ENCODE measurements at places on chromosomes 11 and 22. TPM values are rescaled to one million over a fixed set of nuclear protein-coding genes. Genes with fewer than 3 reads are reported as not detected.

- H3K36me3 ChIP-seq, result no peaks in the 10 kb centered on the region
- H3K27me3 ChIP-seq, result no peaks in the 10 kb centered on the region
- no peak overlapping the region for H3K27ac ChIP-seq
- H3K4me1 ChIP-seq, result peaks cover 15% of the 10 kb centered on the region
- H3K4me3 ChIP-seq, result no peak overlapping the region
- no peak for DNase-seq
These were observed 9.2 kb upstream of the IL10RA start for GRCh38 chr11:117977029-117977428.

GRCh38 chr22:29152045-29152953, 53.4 kb upstream of the EMID1 start:
- H3K36me3 ChIP-seq, result no peaks in the 10 kb centered on the region
- H3K27ac ChIP-seq, result no peak overlapping the region
- H3K4me3 ChIP-seq, result no peak overlapping the region
- DNase-seq, result no peak

DNA sequence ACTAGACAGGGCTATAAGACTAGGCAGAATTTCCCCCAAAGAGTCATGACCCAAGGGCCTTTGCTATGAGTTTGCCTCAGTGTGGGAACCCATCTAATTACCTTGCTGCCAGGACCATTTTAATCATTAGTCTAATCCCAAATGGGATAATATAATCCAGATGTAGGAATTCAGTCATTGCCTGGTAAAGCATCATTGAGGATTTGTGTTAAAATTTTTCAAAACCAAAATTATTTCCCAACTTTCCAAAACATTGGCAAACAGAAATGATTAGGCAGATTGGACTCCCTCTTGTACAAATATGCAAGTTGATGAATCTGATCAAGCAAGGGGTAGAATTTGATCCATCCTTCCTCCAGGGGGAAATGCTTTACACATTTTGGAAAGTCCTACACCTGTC, 16.2 kb upstream of the MMP13 start:
- no peaks in the 10 kb centered on the region for H3K27me3 ChIP-seq
- H3K4me3 ChIP-seq, result no peak overlapping the region
- no peak overlapping the region for H3K27ac ChIP-seq
- no peak for DNase-seq
- H3K4me1 ChIP-seq, result no peaks in the 10 kb centered on the region
- no peaks in the 10 kb centered on the region for H3K36me3 ChIP-seq

Gene CECR2
- total RNA-seq, result 0.13 TPM

DNA sequence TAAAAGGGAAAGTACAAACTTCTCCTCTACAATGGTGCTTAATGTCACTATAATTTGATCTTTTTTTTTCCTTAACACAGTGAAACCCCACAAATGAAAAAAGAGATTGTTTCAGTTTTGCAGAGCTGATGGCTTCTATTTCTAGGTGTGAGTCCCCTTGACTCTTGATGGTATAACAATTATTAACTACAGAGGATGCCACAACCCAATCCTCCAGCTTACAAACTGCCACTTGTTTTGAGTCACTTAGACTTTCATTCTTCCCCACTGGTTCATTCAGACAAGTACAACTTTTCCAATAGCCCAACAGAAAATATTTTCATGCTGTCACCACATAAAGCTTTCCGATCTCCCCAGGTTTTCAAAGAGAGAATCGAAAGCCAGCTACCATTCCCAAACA, 812.2 kb downstream of the LRRC4C start:
- H3K27ac ChIP-seq, result no peak overlapping the region
- no peaks in the 10 kb centered on the region for H3K27me3 ChIP-seq
- no peak overlapping the region for H3K4me3 ChIP-seq
- H3K4me1 ChIP-seq, result no peaks in the 10 kb centered on the region

Gene TPBGL
- not detected for total RNA-seq

Gene OR8G1
- not detected for total RNA-seq

- H3K4me3 ChIP-seq, result no peak overlapping the region
- peaks cover 8% of the 10 kb centered on the region for H3K4me1 ChIP-seq
- H3K36me3 ChIP-seq, result no peaks in the 10 kb centered on the region
- H3K27me3 ChIP-seq, result peaks cover 20% of the 10 kb centered on the region
These were observed 5.0 kb downstream of the PHLDB1 start for GRCh38 chr11:118612378-118612777.

DNA sequence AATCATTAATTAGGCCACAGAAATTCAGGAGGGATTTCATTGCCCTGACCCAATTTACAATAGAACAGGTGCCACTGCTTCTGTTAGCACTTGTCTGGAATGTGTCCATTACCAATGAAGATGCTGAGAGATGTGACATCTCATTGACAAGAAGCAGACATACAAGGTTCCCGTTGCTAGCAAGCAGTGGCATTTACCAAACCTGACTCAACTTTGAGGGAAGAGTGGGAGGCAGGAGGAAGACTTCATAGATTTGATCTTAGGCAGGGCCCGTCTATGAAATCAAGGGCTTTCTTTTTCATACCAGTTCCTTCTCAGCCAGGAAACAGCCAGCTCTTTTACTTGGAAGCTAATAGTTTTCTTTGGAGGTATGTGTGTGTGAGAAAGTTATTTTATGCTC, 280.2 kb downstream of the NELL1 start:
- no peak overlapping the region for H3K4me3 ChIP-seq
- H3K27me3 ChIP-seq, result no peaks in the 10 kb centered on the region
- DNase-seq, result no peak
- no peaks in the 10 kb centered on the region for H3K36me3 ChIP-seq

Gene LDHAL6A
- total RNA-seq, result not detected

GRCh38 chr11:128512474-128512996, 74.8 kb downstream of the ETS1 start:
- H3K4me3 ChIP-seq, result no peak overlapping the region
- peaks cover 14% of the 10 kb centered on the region for H3K36me3 ChIP-seq
- no peak for DNase-seq
- H3K27ac ChIP-seq, result no peak overlapping the region
- no peaks in the 10 kb centered on the region for H3K27me3 ChIP-seq
- peaks cover 27% of the 10 kb centered on the region for H3K4me1 ChIP-seq

DNA sequence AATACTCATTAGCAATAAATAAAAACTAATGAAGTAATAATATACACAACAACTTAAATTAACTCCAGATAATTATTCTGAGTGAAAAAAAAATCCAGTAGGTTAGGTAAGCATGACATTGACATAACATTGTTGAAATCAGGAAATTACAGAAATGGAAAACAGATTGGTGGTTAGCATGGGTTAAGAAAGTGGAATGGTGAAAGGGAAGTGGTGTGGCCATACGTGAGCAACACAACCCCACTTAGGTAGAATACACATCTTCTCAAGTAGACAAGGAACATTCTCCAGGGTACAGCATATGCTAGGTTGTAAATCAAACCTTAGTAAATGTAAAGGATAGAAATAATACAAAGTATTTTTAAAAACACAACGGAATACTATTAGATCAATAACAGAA, 30.2 kb upstream of the CLTCL1 start:
- no peak overlapping the region for H3K27ac ChIP-seq
- no peak overlapping the region for H3K4me3 ChIP-seq
- DNase-seq, result no peak
- H3K36me3 ChIP-seq, result no peaks in the 10 kb centered on the region
- H3K4me1 ChIP-seq, result no peaks in the 10 kb centered on the region

Gene TEX12
- not detected for total RNA-seq

- H3K36me3 ChIP-seq, result no peaks in the 10 kb centered on the region
- no peaks in the 10 kb centered on the region for H3K4me1 ChIP-seq
- H3K27ac ChIP-seq, result no peak overlapping the region
- no peak overlapping the region for H3K4me3 ChIP-seq
- no peaks in the 10 kb centered on the region for H3K27me3 ChIP-seq
These were observed 73.2 kb downstream of the FAT3 start for GRCh38 chr11:92297567-92298553.

- no peak overlapping the region for H3K4me3 ChIP-seq
- H3K36me3 ChIP-seq, result no peaks in the 10 kb centered on the region
- peaks cover 4% of the 10 kb centered on the region for H3K27me3 ChIP-seq
- DNase-seq, result no peak
- H3K4me1 ChIP-seq, result no peaks in the 10 kb centered on the region
- no peak overlapping the region for H3K27ac ChIP-seq
These were observed 8.8 kb upstream of the PANX2 start for GRCh38 chr22:50161508-50162390.

- H3K27me3 ChIP-seq, result peaks cover 17% of the 10 kb centered on the region
- H3K36me3 ChIP-seq, result no peaks in the 10 kb centered on the region
- H3K27ac ChIP-seq, result no peak within 1 kb of the TSS
- H3K4me1 ChIP-seq, result no peaks in the 10 kb centered on the region
- DNase-seq, result no peak
- H3K4me3 ChIP-seq, result 0 out of 2 replicates have a peak within 1 kb of the TSS, but pooled peaks have one; percentile 11
These were observed at the start of gene CDC42EP1 for GRCh38 chr22:37559901-37560607. TSS of gene CDC42EP1 (plus strand) at chr22:37560480. CDS start at chr22:37566350, 5,870 bp downstream.

- H3K27ac ChIP-seq, result no peak overlapping the region
- no peaks in the 10 kb centered on the region for H3K4me1 ChIP-seq
- no peak for DNase-seq
- no peak overlapping the region for H3K4me3 ChIP-seq
- no peaks in the 10 kb centered on the region for H3K36me3 ChIP-seq
- no peaks in the 10 kb centered on the region for H3K27me3 ChIP-seq
These were observed 527.8 kb downstream of the BRD1 start for GRCh38 chr22:49299821-49300231.

- no peaks in the 10 kb centered on the region for H3K27me3 ChIP-seq
- peak overlapping the region; percentile 41 for H3K4me3 ChIP-seq
- peak overlapping the region; percentile 49 for H3K27ac ChIP-seq
These were observed 20.5 kb downstream of the UBE2L3 start for GRCh38 chr22:21587803-21588611.

Gene MMP11
- 0.41 TPM for total RNA-seq

GRCh38 chr11:118238421-118238820, 13.6 kb upstream of the JAML start:
- no peaks in the 10 kb centered on the region for H3K27me3 ChIP-seq
- H3K36me3 ChIP-seq, result no peaks in the 10 kb centered on the region
- H3K4me3 ChIP-seq, result no peak overlapping the region
- peaks cover 12% of the 10 kb centered on the region for H3K4me1 ChIP-seq
- no peak overlapping the region for H3K27ac ChIP-seq

DNA sequence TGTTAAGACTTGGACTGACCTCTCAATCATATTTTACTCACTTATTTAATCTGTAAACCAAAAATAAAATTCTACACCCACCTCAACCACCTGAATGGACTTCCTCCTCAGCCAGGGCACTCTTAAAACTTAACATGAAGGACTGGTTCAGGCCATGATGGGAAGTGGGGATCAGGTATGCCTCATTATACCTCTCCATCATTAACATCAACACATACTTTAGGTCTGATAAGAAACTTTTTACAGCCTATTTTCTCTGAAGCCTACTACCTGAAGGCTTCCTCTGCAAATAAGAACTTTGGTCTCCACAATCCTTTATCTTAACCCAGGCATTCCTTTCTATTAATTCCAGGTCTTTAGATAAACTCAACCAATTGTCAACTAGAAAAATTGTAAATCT, 390.0 kb downstream of the AASDHPPT start:
- H3K36me3 ChIP-seq, result no peaks in the 10 kb centered on the region
- H3K4me3 ChIP-seq, result no peak overlapping the region
- no peak for DNase-seq
- no peaks in the 10 kb centered on the region for H3K4me1 ChIP-seq
- no peak overlapping the region for H3K27ac ChIP-seq

GRCh38 chr22:37940698-37941376, 12.6 kb downstream of the C22orf23 start:
- H3K4me3 ChIP-seq, result no peak overlapping the region
- no peak overlapping the region for H3K27ac ChIP-seq
- no peak for DNase-seq
- H3K4me1 ChIP-seq, result no peaks in the 10 kb centered on the region
- no peaks in the 10 kb centered on the region for H3K27me3 ChIP-seq

Gene EIF3F
- 363 TPM for total RNA-seq

All from GM12878 (cell line).